ENCODE measurements at places on chromosomes 1 and 21.

DNA sequence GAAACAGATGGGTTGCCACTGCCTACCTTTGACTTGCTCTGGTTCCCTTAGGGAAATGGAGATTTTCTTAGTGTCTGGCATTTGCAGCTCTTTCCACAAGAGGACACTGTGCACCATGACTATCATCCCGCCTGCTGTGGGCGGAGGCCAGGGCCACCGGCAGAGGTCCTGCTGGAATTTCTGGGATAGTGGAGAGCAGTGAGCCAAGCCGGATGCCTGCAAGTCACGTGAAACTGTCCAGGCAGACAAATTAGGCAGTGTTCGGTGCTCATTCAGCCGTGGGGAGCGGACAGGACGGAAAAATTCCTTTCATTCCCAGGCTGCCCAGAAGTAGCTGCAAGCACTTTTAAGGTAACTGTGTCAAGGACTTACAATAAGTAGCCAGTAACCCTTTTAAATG, 43.4 kb downstream of the IGSF5 start:
- no peak for DNase-seq

GRCh38 chr1:238177960-238178645, 287.4 kb upstream of the ZP4 start:
- DNase-seq = no peak

GRCh38 chr1:19645411-19646251, 1.5 kb downstream of the NBL1 start:
- DNase-seq = no peak

GRCh38 chr1:185213091-185213490, 56.1 kb downstream of the SWT1 start:
- no peak for DNase-seq

GRCh38 chr1:19762175-19762779, 37.4 kb downstream of the TMCO4 start:
- DNase-seq = peak; percentile 54

- DNase-seq = no peak
Observed at GRCh38 chr1:203217668-203218067, 11.8 kb downstream of the CHIT1 start.

GRCh38 chr1:198096390-198096789, 60.4 kb upstream of the NEK7 start:
- no peak for DNase-seq

DNA sequence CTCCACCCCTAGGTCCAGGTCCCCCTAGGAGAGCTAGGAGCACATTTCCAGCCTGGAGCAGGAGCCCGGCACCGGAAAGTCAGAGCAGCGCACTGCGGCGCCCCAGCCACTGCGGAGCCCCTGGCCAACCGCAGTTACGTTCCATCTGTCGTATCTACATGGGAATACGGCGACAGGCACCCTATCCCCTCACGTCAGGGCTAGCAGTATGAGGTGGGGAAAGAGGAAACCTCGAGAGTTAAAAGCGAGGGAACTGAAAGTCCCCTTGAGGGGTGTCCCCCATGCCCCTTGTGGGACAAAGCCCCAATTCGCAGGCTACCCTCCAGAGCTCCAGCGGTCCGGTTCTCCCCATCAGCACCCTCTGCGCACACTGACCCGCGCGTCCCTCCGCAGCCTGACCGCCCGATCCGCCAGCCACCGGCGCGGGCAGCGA, 995 bp downstream of the COLGALT2 start:
- DNase-seq = peak; percentile 14

Measured in activated naive CD8-positive, alpha-beta T cell treated with anti-CD3 and anti-CD28 coated beads, Interleukin-2, amount 50 U/mL, for 24 hours (primary cell).